ENCODE measurements at places on chromosomes 12 and 14.

DNA sequence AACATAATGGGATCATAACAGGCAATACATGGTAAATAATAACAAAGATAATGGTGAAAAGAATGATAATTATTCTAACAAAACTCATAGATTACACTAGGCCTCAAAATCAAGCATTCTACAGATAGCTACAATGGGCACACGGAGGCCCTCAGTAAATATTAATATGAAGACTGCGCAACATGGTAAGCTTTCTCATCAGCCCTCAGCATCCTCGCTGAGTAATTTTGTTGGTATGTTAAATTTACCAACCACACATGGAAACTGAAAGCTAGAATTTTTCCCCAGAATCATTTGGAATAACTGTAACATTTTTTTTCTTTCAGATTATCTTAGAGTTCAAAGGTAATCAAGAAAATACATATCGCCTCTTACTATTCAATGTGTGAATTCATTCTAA, 74.2 kb upstream of the PYGL start:
- no peak for DNase-seq

- no peak for DNase-seq
Measured at GRCh38 chr14:81219759-81220579, 790 bp downstream of the GTF2A1 start.

GRCh38 chr12:43162138-43162537, 389.9 kb downstream of the ADAMTS20 start:
- no peak for DNase-seq

DNA sequence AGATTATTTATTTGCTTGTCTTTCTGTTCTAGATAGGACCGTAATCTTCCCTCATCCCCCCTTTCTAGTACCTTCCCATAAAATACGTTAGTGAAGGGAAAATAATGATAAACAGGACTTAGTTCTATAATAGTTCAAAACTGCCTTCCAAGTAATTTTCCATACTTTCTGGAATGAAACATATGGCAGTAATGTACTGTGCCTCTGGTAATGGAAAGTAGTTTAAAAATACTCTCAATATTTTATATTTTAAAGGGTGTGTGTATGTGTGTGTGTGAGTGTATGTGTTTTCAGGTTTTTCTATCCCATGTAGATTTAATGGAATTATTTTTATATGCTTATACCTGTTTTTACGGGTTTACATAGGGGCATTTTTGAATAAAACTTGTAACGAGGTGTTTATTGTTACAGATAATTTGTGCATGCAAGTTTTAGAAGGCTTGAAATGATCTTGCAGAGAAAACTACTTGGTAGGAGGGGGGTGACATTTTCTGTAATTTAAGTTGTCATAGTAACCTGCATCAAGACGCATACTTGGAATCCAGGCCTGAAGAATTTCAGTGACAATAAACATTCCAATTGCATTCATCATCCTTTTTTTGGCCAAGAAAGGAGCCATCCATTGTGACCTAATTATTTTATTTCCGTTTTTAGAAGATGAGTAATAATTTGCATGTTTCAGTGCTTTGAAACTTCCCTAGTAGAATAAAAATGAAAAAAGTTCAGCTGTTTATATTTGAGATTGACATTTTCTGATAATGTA, 38.9 kb downstream of the RASSF8 start:
- peak; percentile 84 for DNase-seq

GRCh38 chr14:101234244-101234937, 326.9 kb upstream of the DIO3 start:
- DNase-seq = no peak

GRCh38 chr14:100078997-100079725, 13.9 kb downstream of the EVL start:
- DNase-seq = peak; percentile 54

- DNase-seq = no peak
Measured at GRCh38 chr12:80262771-80263170, 163.4 kb downstream of the OTOGL start.

Data from A172 (cell line).